ENCODE measurements at places on chromosomes 16 and 17. TPM values are rescaled to one million over a fixed set of nuclear protein-coding genes. Genes with fewer than 3 reads are reported as not detected.

The PITPNM3 gene
- 3.8 TPM for total RNA-seq

The SLC5A2 gene
- total RNA-seq = 0.63 TPM

The CCDC154 gene
- total RNA-seq = 0.16 TPM

The CENPN gene
- 35.2 TPM for total RNA-seq

The SNAI3 gene
- not detected for total RNA-seq

The ZNF594 gene
- total RNA-seq = 4.1 TPM

The CDRT15L2 gene
- total RNA-seq = not detected

The ALDH3A2 gene
- total RNA-seq = 36.7 TPM

The SP2 gene
- 4.9 TPM for total RNA-seq

The CWC25 gene
- total RNA-seq = 6.2 TPM

The LRRC45 gene
- total RNA-seq = 33.1 TPM

The C17orf113 gene
- 0.76 TPM for total RNA-seq

The RNF157 gene
- total RNA-seq = 2.4 TPM

The FBXO39 gene
- total RNA-seq = not detected

The PLLP gene
- total RNA-seq = 9.6 TPM

The PIK3R5 gene
- total RNA-seq = not detected

The RARA gene
- total RNA-seq = 26.7 TPM

The CFAP97D1 gene
- not detected for total RNA-seq

The MARVELD3 gene
- 0.63 TPM for total RNA-seq

The IGFALS gene
- not detected for total RNA-seq

The RAD51C gene
- 9.4 TPM for total RNA-seq

The MAPT gene
- total RNA-seq = 0.49 TPM

The TPSD1 gene
- total RNA-seq = not detected

The ABI3 gene
- total RNA-seq = 0.81 TPM

The GP1BA gene
- total RNA-seq = not detected

Data from mesangial cell (primary cell).